ENCODE measurements at places on chromosomes 16 and 17.

DNA sequence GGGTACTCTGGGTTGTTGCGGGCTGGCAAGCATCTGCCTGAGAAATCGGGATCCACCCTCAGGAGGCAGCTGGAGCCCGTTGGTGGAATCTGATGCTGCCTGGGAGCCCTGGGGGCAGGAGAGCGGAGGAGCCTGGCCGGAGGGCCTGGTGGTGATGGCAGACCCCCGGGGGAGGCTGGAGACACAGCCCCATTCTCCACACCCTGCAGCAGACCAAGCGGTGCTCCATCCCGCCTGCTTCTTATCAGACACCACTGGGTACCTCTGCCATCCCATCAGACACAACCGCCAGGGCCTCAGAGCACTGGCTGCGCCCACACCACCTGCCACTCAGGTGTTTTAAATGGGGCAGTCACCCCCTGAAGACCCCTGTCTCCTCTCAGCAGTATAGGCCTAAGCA is 103.9 kb downstream of the RBFOX3 start:
- DNase-seq, result no peak

GRCh38 chr17:47119746-47120520 is 69.2 kb downstream of the CDC27 start:
- no peak for DNase-seq

DNA sequence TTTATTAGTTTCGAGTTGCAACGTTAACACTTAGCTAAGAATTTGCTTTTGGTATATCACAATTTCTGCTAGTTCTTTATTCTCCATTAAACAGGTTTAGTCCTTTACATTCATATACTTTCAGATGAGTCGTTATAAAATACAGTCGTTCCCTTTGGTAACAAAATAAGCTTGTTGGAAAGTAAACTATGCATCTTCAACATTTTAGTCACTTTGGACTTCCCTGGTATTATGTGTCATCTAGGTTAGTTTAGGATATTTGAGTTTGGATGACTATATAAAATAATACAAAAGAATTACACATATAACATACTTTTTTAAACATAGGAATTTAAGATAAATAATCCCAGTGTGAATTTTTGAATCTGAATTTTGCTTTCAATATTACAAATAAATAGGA is 351.5 kb downstream of the BCAS3 start:
- no peak for DNase-seq

DNA sequence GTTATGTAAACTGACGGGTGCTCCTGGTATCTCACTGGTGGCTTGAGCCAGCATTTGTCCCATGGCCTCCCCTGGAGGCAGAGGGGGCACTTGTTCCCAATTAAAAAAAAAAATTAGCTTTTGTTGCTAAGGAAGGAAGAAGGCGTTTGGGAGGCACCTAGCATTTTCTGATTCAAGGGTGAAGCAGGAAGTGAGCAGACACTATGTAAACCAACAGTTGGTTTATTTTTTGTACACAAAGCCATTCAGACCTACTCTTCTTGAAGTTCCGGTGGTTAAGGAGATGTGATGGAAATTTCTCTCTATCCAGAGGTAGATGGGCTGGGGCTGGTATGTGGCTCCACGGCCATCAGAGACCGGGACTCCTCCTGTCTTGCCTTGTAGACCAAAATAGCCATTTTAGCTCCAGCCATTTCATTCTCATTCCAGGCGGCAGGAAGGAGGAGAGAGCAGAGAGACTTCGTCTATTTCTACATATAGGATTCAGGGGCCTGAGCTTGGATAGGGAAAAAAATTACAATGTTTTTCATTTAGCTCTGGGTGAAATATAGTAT is 103.0 kb downstream of the SNX29 start:
- DNase-seq, result no peak

- no peak for DNase-seq
These were observed 1027.5 kb downstream of the CDH11 start for GRCh38 chr16:64094181-64094965.

DNA sequence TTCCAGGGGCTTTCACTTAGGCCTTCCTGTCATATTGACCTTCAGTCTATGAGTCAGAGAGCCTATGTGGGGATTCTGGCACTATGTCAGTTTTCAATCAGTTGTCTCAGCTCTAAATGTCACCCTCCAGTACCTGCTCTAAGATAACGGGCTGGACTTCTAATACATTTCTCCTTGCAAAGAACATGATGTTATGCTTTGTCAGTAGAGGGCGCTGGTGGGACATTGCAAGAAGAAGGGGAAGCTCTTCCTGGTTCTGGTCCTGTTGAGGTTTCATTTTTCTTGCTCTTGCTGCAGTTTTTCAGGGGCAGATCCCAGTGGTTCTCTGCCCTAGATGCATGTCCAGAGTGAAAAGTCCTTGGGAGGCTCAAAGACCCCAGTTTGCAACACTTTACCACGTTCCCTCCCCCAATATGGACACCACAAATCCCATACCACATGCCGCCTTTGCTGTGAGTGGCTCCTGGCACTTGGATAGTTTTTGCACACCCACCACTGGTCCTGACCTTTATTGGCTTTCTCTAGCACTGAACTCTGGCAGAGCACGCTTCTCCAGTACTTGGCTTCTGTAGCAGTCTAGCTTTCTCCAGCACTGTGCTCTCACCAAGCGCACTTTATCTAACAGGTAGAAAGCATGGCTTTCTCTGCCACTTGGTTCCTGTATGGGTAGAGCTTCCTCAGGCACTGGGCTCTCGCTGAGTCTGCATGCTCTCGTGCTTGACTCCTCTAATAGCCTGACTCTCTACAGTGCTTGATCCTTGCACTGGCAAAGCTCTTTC is 49.0 kb downstream of the BCL7C start:
- DNase-seq, result peak; percentile 61

GRCh38 chr17:14346801-14347200 is 45.9 kb downstream of the HS3ST3B1 start:
- no peak for DNase-seq

DNA sequence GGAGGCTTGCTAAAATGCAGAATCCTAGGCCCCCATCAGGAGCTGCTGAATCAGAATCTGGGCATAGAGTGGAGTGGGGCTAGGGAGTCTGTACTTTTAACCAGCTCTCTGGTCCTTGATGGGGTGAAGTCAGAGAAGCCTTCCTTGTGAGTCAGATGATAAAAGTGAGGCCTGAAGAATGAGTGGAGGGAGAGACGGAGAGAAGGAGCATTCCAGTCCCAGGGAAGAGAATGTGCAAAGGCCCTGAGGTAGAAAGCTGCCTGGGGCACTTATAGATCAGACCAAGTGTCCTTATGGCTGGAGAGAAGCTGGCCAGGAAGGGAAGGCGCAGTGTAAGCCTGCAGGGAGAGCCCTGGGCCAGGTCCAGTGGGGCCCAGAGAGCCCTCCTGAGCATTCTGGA is 235.1 kb upstream of the NLRP1 start:
- no peak for DNase-seq

GRCh38 chr17:8719291-8720246 is 25.1 kb downstream of the CCDC42 start:
- no peak for DNase-seq

GRCh38 chr16:30368792-30369090 is 1.6 kb downstream of the TBC1D10B start:
- no peak for DNase-seq

GRCh38 chr17:79082311-79083190 is 7.9 kb downstream of the ENGASE start:
- no peak for DNase-seq

GRCh38 chr17:76736349-76737081 is 616 bp downstream of the SRSF2 start:
- DNase-seq, result no peak

- DNase-seq, result no peak
These were observed 4.8 kb downstream of the DHODH start for GRCh38 chr16:72013389-72013788.

- no peak for DNase-seq
These were observed 296.2 kb downstream of the SEC14L1 start for GRCh38 chr17:77437017-77437416.

DNA sequence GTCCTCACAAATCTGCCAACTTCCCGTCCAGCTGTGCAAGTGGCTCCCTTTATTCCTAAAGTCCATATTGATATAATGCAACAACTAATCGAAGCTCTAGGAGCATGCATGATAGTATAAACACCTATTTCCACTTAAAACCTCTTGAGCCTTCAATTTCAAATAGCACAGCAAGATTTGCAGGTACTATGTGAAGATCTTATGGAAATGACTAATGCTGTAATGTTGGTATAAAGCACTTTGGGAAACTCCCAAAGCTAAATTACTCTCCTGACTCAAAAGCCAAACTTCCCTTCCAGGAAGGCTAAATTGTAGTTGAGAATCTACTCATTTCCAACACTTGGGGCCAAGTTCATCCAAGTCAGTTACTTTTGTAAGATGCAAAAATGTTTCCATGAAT is 287.6 kb upstream of the CDH11 start:
- DNase-seq, result no peak

DNA sequence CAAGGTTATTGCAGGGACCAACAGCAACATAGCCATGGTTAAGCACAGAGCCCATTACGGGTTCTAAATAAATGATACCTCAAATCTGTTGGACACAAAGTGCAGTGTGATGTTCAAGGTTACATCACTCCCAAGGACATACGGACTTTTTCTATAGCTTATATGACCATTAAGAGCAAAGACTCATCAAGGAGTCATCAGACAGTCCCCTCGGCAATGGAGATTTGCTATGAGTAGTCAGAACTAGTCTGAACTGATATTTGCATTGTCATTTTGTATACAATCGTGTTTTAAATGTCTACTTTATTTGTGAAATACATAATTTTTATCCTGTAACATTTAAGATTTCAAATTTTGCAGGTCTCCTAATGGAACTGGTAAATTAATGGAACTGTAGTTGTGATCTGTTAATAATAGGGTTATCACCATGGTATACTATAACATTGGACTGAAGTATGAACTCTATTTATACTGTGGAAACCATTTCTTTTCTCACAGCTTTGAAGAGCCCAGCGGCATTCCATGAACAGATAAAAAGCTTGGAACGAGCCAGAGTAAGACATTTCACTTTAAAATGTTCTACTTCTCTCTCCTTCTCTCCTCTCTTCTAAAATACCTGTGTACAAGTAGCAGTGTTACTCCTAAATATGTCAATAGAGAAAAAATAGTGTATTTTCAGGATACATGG is 140.9 kb downstream of the MRTFB start:
- DNase-seq, result no peak

GRCh38 chr16:57172721-57173290 is 13.0 kb downstream of the PSME3IP1 start:
- DNase-seq, result no peak

DNA sequence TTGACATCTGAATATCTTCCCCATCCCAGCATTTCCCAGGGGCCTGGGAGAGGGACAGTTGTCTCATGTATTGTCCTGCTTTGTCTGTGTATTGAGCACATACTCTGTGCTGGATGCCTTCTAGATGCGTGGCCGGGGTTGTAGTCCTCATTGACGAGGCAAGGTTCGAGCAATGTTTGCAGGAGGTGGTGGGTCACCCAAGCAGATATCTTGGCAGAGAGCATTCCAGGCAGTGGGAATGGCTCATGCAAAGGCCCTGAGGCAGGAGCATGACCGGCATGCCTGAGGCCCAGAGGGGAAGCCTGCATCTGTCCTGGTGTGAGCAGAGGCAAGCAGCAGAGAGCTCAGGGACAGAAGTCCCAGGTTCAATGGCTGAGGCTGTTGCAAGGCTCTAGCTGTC is 17.5 kb downstream of the KRT33A start:
- no peak for DNase-seq

DNA sequence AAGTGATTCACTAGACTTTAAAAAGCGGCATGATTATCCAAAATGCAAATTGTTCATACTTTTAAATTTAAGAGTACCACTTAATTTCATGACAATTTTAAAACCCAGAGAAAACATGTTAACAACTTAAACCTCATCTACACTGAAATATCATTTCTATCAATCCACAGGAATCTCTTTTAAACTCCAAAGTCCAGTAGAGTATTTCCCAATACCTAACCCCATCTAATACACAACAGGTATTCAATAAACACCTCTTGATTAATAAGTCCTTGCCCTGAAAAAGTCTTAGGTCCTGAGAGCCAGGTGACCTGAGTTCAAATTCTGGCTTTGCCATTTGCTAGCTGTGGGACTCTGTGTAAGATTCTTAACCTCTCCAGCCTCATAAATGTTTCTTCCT is 14.7 kb downstream of the CEP20 start:
- no peak for DNase-seq

DNA sequence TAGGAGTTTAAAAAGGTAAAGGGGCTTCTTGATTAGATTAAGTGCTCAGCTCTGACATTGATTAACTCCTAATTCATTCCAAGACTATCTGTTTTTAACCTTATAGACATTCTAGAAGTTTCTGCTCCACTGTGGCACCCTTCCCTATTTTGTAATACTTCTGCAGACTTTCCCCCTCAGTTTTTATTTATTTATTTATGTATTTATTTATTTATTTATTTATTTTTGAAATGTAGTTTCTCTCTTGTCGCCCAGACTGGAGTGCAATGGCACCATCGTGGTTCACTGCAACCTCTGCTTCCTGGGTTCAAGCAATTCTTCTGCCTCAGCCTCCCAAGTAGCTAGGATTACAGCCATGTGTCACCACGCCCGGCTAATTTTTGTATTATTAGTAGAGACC is 185.8 kb downstream of the PHKB start:
- no peak for DNase-seq

DNA sequence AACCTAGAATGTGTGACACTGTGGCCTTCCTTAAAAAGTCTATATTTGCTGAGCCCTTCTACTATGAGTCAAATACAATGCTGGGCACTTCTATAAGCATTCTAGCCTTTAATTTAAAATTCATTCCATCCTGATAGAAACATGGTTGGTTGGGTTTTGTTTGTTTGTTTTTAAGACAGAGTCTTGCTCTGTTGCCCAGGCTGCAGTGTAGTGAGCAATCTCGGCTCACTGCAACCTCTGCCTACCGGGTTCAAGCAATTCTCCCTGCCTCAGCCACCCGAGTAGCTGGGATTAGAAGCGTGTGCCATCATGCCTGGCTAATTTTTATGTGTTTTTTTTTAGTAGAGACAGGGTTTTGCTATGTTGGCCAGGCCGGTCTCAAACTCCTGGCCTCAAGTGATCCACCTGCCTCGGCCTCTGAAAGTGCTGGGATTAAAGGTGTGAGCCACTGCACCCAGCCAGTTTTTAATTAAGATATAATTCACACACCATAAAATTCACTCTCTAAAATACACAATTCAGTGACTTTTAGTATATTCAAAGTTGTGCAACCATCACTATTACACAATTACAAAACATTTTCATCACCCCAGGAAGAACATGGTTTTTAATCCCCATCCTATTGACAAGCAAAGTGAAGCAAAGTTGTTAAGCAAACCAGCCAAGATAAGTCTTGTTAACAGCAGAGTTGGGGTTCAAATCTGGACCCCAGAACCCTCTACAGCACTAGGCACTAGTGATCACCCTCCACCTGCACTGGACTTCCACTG is 42.8 kb downstream of the CMTM4 start:
- no peak for DNase-seq

DNA sequence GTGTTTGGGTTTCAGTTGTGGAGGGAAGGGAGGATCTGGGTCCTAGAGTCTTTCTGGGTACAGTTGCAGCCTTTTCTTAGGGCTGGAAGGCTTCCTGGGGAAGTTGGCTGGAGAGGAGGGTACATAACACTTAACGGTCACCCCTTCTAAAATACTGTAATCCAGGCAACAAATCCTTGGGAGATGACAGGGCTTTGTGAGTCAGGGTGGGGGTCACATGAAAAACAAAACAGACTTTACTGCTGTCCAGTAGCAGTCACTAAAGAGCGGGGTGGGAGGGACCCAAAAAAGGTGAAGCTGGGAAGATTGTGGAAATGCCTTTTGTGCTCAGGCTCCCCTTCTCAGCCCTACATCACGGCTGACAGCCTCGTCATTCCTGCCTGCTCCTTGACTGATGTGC is 6.3 kb downstream of the SAP30BP start:
- DNase-seq, result no peak

- DNase-seq, result no peak
These were observed at the start of gene FBXL16 for GRCh38 chr16:705431-706188. FBXL16 (minus strand) TSS chr16:705801; CDS start chr16:697405, 8,396 bp downstream.

GRCh38 chr17:64551461-64551860 is 44.7 kb downstream of the CEP95 start:
- DNase-seq, result no peak

Data from KG1 (cell line).